ENCODE measurements at places on chromosomes 1 and 21.

DNA sequence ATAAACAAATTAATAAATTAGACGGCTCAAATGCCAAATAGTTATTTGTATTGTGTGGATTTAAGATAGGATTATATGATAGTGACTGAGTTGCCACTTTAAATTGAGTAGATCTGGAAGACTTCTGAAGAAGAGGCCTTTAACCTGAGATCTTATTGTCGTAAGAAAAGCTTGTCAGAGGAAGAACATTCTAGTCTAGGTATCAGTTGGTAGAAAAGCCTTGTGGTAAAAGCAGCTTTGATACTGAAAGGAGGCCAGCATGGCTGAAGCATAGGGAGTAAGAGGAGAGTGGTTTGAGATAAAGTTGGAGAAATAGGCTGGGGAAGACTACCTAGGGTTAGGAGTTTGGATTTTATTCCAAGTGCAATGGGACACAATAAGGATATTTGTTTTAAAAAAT lies 29.1 kb downstream of the SLC30A7 start:
- DNase-seq: no peak

GRCh38 chr1:32878183-32878582 lies 7.5 kb upstream of the FNDC5 start:
- no peak for DNase-seq

GRCh38 chr1:194047921-194048320 lies 861.5 kb upstream of the B3GALT2 start:
- DNase-seq: no peak

- DNase-seq: no peak
Observed at GRCh38 chr1:82836213-82836972, 1035.7 kb downstream of the ADGRL2 start.

- DNase-seq: no peak
Observed at GRCh38 chr21:45698493-45699184, 55.1 kb downstream of the PCBP3 start.

All from NCI-H187 (cell line).